ENCODE measurements at places on chromosomes 2 and 18. TPM values are rescaled to one million over a fixed set of nuclear protein-coding genes. Genes with fewer than 3 reads are reported as not detected.

DNA sequence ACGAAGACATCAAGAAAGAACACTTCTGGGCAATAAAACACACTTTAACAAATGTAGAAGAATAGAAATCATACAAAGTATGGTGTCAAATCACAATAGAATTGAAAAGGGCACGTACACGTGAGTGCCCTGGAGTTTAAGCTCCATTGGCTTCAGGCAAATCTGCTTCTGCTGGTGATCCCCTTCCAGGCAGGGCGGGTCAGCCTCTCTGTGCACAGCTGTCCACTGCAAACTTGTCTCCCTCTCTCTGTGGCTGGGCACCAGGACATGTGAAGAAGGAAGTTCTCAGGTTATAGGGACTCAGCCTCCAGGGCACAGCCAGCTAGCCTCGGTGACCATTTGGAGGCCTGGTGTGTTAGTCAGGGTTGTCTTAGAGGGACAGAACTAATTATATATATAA, 66.0 kb downstream of the ST3GAL5 start:
- no peak for DNase-seq

Gene NCKAP5
- total RNA-seq: not detected

DNA sequence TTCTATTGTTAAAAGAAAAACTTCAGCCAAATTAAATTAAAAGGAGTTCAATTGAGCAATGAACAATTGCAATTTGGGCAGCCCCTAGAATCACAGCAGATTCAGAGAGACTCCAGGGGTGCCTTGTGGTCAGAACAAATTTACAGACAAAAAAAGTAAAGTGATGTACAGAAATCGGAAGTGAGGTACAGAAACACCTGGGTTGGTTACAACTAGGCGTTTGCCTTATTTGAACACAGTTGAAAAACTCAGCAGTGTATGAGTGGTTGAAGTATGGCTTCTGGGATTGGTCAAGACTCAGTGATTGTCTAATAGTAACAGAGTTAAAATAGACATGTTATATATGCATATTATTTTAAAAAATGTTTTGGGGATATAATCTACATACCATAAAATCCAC, 98.5 kb upstream of the ZSWIM2 start:
- DNase-seq: no peak

Gene RFX8
- not detected for total RNA-seq

GRCh38 chr2:204732019-204732418, 186.7 kb downstream of the PARD3B start:
- no peak for DNase-seq

- no peak for DNase-seq
Measured at GRCh38 chr2:126723281-126723815, 67.4 kb downstream of the GYPC start.

DNA sequence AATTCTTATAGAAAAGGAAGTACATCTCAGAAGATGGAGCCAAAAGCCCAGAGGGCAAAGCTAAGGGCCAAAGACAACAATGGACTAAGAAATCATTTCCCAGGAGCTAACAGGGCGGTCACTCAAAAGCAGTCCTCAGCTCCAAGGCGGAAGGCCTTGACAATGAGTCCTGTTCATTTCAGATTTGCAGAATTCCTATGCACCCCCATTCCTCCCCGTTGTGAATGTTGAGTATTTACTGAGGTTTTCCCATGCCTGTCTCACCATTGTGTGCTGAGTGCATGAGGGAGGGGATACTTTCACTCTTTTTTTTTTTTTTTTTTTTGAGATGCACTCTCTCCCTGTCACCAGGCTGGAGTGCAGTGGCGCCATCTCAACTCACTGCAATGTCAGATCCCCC, 18.8 kb upstream of the DTNB start:
- DNase-seq: no peak

GRCh38 chr18:36481935-36482334, 184.4 kb downstream of the FHOD3 start:
- DNase-seq: no peak

DNA sequence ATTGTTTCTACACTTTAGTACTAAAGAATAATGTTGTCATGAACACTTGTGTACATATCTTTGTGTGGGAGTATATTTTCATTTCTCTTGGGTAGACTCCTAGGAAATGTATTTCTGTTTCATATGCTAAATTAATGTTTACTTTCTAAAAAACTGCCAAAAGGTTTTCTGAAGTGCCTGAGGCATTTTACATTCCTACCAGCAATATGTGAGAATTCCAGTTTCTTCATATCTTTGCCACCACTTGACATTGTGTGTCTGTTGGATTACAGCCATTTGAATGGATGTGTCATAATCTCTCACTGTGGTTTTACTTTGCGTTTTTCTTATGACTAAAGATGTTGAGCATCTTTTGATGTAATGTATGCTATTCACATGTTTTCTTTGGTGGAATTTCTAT, 428.2 kb upstream of the KCNH7 start:
- DNase-seq: no peak

Gene MAP2
- 0.10 TPM for total RNA-seq

- no peak for DNase-seq
Measured at GRCh38 chr2:183207110-183207509, 82.9 kb downstream of the NUP35 start.

- DNase-seq: no peak
Measured at GRCh38 chr2:216562696-216563435, 64.2 kb downstream of the RPL37A start.

Gene KCNK3
- total RNA-seq: not detected

DNA sequence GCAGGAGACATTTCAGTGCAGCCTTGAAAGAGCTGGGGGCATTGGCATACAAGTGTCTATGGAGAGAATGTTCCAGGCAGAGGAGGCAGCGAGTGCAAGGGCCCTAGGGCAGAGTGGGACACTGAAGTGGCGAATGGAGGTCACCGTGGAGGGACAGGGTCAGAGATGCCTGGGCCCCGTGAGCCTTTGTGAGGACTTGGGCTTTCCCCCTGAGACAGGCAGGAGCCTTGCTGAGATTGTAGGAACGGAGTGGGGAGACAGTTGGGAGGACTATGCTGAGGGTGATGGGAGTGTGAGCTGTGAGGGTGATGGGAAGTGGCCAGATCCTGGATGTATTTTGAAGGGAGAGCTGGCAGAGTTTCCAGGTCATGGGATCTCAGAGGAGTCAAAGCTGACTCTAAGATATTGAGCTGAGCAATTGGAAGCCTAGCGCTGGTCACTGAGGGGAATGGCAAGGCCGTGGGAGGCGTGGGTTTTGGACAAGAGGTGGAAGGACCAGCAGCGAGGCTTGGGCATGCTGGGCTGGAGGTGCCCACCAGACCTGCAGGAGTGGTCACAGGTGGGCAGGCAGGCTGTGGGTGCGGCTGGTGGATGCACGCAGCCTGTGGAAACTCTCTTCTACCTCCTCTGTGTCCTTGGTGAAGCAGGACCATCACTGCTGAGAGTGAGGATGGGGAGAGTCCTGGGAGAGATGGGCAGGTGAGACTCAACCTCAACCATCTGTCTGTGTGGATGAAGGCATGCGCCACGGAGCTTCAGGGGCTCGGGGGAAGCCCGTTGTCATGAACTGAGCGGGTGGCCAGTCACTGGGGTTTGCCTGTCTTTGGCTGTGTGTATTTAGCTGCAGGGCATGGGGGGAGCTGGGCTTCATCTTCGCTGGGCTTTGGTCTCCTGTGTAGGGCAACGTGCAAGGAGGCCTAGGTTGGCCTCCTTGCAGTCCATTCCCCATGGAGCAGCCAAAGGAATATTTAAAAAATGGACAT, 241.2 kb upstream of the HS6ST1 start:
- DNase-seq: no peak

DNA sequence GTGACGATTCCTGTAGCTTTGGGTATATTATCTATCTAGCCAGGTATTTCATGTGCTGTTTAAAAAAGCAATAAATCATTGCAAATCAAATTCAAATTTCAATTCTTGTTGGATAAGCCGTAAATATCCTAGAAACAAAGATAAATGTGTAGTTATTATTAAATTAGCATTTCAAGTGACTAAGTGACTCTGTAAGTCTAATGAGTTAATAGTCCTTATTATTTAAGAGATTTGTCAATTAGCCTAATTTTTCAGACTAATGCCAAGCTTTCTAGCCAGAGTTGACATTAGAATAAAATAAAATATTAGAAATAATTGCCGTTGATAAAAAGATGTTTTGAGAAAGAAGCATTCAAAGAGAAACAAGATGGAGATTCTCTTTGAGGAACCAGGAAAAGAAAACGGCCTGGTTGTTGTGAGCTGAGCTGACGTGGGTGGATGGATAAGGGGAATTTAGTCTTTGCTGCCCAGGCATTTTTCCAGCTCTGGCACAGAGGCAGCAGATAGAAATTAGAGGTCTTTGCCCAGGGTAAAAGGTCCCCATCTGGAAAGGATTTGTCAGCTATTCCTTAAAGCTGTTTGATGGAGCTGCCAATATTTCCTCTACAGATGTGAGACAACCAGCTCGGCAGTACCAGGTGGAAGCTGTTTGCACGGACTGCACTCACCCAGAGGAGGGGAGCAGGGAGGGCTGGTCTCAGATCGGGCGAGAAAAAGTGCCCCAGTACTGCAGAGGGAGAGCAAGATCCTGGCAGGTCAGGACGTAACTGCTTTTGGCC, 117.3 kb upstream of the SEC11C start:
- no peak for DNase-seq

DNA sequence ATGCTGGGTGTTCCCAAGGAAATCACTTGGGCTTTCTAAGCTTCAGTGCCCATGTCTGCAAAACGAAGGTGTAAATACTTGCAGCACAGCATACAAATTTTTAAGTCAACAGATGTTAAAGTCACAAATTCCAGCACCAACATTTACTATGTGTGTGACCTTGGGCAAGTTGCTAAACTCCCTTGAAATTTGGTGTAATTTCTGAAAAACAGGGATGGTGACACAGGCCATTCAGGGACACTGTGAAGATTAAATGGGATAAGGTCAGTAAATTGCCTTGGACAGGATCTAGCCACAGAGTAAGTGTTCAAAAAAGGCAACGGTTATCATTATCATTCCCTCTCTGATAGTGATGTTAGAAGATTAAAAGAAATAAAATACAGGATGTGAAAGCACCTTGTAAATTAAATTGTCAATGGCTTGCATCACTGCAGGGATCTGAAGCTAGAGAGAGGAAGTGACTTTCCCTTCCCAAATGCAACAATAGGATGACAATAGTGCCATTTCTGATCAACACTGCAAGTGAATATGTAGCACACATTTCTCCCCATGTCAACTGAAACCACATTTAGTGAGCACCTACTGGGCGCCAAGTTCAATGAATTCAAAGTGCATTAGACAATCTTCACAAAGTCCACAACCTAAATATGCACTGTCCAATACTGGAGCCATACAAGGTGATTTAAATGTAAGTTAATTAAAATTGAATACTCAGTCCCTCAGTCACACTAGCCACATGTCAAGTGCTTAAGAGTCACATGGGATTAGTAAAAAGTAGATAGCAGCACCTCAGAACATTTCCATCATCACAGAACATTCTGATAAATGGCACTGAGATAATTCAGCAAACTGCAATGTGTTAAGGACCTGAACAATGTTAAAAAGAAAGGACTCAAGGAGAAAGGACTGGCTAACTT, 81.2 kb downstream of the STK39 start:
- DNase-seq: no peak

DNA sequence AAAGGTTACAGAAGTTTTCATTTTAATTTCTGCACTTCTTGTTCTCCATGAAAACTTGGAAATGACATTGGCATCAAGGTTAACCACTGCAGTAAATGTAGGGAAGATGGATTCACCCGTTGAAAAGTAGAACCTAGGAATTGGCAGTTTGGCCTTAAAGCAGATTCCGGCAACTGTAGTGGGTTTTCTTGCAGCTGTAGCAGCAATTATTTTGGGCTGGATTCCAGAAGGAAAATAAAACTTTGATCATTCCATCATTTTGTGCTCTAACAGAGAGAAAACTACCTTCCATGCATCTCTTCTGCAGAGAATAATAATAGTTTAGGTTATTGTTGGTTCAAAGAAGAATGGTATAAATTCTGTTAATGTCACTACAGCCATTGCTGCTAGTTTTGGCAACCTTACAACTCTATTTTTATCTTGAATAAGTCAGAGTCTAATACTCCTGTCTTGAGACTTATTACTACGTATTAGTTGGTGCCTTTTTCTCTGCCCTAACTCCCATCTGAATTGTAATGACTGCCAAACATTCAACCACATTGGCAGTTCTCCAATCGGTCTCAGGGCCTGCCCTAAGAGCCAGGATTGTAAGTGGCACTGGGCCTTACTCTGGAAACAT, 178.1 kb upstream of the PIEZO2 start:
- no peak for DNase-seq

GRCh38 chr2:173747035-173747434, 218.1 kb downstream of the SP3 start:
- DNase-seq: no peak

DNA sequence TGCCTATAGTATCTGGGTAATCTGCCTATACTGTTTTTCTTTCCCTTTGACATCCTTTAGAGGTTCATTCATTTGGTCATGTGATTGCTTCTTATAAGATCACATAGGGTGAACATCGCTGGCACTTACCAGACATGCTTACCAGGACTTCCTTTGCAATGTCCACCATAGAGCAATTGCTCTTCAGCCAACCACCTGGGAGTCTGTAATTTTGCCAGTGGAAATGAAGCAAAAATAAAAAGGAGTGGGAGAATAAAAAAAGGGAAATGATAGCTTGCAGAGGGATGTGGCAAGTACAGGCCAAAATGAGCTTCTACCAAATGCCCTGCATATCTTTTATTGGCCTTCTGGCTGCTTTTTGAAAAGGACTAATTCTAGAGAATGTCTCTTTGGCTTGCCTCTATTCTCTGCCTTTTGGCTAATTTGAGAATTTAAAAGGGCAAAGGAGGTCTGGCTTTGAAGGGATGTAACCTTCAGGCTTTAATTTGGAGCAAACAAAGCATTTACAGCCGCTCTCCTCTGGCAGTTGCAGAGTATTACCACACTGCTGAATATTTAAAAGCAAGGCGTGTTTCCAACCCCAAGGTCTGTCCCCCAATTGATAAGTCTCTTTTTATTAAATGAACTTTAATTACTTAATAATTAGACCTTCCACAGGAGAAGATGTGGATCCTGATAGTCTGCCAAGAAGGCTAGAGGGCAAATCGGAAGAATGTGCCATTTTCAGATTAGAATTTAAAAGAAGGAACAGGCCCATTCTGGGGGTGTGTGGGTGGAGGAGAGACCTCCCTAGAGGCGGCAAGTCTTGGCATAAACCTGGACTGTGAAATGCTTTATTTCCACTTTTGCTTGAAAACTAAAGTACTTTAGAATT, 557.9 kb downstream of the DCC start:
- no peak for DNase-seq

Gene SERPINB12
- not detected for total RNA-seq

DNA sequence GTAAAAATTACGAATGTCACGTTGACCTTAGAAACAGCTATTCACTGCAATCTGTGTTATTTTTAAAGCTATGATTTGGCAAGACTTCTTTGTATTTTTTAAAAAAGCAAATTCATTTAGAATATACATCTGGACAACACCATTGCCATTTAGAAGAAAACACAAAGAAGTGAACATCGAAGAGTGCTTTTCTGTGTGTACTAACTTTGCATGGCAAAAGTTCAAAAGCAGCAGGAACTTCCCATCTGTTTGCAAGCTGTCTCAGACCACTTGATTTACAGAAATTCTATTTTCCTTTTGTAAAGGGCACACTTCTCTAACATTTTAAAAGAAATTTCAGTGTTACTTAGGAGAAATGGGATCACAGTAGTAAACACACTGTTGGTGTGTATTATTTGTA, 145.9 kb downstream of the CALCRL start:
- DNase-seq: no peak

Measured in OCI-LY7 (cell line).